CD4-positive, alpha-beta T cell treated with Interleukin-10 for 1 hour (primary cell): ENCODE measurements at places on chromosomes 3 and 15.

DNA sequence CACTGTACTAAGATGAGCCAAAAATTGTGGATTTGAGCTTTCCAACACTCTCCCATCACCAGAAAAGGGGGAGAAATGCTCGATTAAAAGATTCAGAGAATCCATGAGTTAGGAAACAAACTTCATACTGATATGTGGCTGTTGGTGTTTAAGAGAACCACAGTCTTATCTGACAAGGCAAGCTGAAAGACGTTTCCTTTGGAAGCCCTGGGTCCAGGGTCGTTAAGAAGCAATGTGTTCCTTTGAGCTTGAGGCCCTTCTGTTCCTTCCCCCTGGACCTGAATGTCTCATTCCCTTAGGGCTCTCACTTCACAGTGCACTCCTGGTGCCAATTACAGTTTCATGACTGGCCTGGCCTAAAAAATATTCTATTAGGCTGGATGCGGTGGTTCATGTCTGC lies 524.8 kb upstream of the PPP2R3A start:
- no peak for DNase-seq

GRCh38 chr15:84847382-84847781 lies 30.2 kb downstream of the ALPK3 start:
- no peak for DNase-seq

- no peak for DNase-seq
Measured at GRCh38 chr15:76898102-76898501, 7.0 kb downstream of the SCAPER start.

GRCh38 chr3:127092368-127092767 lies 100.6 kb upstream of the PRR23E start:
- no peak for DNase-seq

DNA sequence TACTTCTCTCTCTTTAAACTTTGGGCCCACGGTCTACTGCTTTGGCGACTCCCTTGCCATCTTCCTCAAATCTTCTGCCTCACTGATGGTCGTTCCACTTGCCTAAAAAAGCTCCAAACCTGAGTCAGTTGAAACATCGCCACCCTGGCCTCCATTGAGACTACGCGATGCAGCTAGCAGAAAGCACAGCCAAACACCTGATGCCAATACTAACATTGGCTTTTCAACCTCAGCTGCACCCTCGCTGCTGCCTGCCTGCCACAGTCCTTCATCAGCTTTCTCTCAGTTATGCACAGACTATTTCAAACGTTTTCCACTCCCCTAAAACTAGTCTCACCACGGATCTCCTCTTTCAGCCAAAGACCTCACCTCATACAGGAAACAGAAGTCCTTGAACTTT lies 214.2 kb upstream of the TMCO5A start:
- DNase-seq, result no peak

- no peak for DNase-seq
Measured at GRCh38 chr3:105816833-105817232, 52.0 kb downstream of the CBLB start.

- DNase-seq, result no peak
Measured at GRCh38 chr3:135325096-135325495, 530.0 kb downstream of the EPHB1 start.

GRCh38 chr15:78450285-78450858 lies 12.4 kb downstream of the IREB2 start:
- DNase-seq, result no peak

DNA sequence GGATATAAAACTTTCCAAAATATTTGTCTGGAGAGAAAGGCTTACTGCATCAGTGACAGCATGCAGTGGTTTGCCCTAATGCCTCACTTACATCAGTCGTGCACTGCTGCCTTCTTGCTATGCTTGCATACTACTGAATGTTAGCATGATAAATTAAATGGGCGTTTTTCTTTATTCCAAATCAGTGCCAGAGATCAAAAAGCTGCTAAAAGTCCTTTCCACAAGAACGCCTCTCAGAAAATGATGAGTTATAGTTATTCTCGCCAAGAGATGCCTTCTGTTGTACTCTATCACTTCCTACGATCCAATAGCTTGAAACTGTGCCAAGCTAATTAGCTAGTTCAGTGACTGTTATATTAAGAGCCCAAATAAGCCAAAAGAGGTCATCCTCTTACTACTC lies 345.8 kb upstream of the ROBO2 start:
- no peak for DNase-seq

DNA sequence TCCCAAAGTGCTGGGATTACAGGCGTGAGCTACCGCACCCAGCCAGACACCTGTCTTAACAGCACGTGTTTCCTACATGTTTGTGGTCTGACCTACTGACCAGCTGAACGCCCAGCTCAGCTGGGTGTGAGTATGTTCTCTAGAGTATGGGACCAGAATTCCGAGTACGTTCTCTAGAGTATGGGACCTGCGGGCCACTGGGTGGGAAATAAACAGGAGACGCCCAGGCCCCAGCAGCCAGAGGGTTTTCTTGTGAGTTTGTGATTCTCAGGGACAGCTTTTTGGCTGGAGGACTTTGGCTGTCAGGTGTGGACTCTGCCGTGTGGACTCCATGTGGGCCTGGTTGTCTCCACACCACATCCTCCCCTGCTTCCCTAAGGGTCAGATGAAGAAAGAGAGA lies 87.3 kb downstream of the CHRD start:
- no peak for DNase-seq

DNA sequence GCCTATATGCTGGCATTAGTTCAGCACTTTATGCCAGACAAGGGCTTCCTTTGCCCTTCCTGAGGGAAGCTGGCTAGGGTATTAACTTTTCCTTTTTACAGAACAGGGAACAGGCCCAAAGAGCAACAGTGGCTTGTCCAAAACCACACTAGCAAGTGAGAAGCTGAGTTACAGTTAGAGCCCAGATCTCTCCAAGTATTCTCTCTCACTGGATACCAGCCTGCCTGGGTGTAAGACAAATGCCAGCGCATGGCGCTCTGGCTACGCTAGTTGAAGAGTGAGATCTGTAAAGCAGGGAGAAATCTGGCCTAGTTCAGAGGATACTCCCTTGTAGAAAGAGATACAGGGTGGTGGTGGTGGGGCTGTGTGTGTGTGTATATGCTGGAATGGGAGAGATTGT lies 38.4 kb downstream of the RAB11A start:
- no peak for DNase-seq

GRCh38 chr3:106068795-106069194 lies 200.0 kb upstream of the CBLB start:
- DNase-seq, result peak; percentile 47

GRCh38 chr3:183249006-183249718 lies 3.9 kb upstream of the B3GNT5 start:
- no peak for DNase-seq

DNA sequence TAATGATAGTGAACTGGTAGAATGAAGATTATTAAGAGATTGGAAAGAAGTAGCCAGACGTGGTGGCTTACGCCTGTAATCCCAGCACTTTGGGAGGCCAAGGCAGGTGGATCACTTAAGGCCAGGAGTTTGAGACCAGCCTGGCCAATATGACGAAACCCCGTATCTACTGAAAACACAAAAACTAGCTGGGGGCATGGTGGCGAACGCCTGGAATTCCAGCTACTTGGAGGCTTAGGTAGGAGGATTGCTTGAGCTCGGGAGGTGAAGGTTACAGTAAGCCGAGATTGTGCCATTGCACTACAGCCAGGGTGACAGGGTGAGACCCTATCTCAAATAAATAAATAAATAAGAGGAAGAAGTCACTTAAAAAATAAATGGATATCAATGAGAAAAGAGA lies 14.0 kb downstream of the USP8 start:
- no peak for DNase-seq
